ENCODE measurements at places on chromosomes 16 and 17.

- no peak for DNase-seq
Observed at GRCh38 chr16:4968879-4969483, 10.9 kb downstream of the SEC14L5 start.

DNA sequence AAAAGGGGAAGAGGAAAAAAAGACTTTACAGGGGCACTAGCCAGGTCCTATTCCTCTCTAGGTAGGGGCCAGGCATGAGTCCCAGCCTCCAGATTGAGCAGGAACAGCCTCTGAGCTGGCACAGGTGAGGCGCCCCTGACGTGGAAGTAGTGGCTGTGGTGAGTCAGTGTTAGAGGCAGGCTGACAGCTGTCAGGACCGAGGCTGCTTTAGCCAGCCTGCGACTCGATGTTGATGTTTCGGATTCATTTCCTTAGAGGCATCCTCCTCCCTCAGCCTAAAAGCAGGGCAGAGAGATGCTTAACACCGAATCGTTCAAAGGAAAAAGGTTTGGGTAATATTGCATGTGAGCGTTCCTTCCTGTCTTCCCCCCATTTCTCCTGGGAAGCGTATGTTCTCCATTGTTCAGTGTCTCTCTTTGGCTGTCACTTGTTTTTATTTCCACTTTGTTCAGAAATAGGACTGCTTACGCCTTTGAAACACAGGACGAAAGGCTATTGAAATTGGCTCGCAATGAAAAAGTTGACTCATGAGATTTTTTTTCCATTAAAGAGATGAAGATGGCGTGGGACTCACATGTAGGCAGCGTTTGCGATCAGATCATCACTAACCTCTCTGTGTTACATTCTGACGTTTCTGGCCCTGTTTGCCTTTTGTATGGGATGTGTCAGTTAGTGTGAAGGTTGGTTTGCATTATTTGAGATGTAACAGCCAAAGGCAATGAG is 1.3 kb downstream of the KIAA0513 start:
- no peak for DNase-seq

DNA sequence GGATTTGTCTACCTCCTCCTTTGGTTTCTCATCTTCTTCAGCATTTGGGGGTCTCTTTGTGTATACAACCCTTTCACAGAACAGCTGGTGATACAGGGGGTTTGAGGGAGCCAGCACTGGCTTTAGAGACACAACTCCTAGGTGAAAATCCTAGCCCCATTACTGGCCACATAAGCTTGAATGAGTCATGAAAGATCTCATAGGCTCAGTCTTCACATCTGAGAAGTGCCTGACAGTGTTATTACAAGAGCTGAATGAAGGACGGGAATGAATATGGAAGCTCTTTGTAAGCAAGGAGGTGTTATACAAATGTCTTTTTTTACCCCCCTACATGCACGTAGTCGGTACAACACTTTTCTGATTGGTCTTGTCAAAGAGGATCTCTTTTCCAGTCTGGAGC is 1.7 kb upstream of the B4GALNT2 start:
- DNase-seq: no peak

DNA sequence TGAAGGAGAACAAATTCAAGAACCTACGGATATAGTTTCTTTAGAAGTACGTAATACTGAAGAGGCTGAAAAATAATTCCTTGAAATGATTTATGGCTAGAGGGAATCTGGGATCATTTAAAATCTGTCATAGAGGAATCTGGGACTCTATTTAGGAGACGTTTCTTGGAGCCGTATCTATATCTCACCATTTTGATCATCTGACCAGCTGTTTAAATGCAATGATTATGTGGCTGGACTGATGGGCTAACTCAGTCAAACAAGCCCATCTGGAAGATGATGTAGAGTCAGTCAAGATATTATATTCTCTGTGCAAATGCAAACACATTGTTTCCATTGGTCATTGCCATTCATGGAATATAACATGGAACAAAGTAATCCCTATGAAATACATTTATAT is 467.7 kb upstream of the ZFHX3 start:
- no peak for DNase-seq

DNA sequence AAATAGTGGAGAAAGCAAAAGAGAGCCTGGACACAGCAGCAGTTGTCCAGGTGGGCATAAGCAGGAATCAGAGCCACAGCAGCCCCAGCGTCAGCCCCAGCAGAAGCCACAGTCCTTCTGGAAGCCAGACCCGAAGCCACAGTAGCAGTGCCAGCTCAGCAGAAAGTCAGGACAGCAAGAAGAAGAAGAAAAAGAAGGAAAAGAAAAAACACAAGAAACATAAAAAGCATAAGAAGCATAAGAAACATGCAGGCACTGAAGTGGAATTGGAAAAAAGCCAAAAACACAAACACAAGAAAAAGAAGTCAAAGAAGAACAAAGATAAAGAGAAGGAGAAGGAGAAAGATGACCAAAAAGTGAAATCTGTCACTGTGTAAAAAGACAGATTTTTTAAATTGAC is 32.7 kb downstream of the RBBP6 start:
- no peak for DNase-seq

GRCh38 chr16:2429771-2430663 is 770 bp downstream of the CCNF start:
- DNase-seq: peak; percentile 14

DNA sequence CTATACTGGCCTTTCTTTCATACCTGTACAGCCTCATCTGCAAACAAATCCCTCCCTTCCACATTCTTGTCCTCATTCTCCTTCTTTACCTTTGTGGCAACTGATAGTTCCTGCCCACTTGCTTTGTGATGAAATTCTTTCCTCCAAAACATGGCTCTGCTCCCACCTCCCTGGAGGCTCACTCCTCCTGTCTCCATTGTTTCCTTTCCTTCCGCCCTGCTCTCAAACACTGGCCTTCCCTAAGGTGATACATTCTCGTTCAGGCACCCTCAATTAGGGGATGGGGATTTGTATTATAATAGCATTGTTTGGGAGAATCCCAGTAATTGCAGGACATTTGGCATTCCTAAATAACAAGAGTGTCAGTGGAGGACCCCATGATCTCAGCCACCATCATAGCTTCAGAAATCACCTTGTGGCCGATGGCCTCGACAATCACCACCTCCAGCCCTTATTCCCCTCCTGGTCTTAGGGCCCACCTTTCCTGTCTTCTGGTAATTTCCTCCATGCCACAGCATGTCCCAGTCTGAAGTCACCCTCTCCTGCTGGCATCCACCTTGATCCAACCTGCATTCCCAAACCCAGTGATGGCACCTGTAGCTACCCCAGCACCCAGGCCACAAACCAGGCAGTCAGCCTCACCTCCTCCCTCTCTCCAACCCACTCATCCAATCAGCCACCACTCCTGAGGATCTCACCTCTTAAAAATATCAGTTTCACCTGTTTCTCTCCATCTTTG is 7.9 kb downstream of the UNC119 start:
- no peak for DNase-seq

- no peak for DNase-seq
Observed at GRCh38 chr17:7114241-7114874, at the start of gene ASGR2. ASGR2 (minus strand) TSS chr17:7114822; CDS start chr17:7114240, 582 bp downstream.

DNA sequence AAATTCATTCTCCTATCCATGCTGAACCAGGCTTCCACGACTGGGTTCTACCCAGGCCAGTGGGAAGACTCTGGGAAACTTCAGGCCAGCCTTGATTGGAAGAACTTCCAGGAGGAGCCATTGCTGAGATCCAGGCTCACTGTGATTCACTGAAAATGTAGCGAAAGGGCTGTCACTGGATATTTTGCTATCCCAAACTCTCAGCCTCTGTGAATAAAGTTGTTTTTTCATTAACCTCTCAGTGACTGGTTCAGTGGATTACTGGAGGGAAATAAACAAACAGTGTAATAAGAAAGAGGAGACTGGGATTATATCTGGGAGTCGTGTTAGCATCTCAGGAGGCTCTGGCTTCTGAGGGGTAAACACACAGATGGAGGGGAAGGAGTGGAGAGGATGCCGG is 3.1 kb downstream of the FOXL1 start:
- no peak for DNase-seq

- no peak for DNase-seq
Observed at GRCh38 chr17:17888821-17889220, 52.0 kb upstream of the SREBF1 start.

DNA sequence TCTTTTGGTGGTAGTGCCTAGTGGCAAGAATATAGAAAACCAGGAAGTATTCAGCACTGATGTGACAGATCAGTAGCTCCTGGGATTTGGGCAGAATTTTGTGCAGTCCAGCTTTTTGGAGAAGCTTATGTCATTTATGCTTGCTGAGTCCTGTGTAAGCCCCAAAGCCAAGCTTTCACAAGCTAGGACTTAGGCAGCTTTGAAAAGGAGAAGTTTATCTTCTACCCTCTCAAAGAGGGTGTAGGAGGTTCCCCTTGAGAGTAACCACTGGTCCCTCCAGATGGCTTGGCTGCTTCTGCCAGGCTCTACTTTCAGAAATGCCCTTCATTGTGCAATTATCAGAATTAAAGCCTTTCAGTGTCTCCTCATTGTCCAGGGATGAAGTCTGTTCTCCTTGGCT is 78.8 kb downstream of the CES1 start:
- DNase-seq: peak; percentile 38

DNA sequence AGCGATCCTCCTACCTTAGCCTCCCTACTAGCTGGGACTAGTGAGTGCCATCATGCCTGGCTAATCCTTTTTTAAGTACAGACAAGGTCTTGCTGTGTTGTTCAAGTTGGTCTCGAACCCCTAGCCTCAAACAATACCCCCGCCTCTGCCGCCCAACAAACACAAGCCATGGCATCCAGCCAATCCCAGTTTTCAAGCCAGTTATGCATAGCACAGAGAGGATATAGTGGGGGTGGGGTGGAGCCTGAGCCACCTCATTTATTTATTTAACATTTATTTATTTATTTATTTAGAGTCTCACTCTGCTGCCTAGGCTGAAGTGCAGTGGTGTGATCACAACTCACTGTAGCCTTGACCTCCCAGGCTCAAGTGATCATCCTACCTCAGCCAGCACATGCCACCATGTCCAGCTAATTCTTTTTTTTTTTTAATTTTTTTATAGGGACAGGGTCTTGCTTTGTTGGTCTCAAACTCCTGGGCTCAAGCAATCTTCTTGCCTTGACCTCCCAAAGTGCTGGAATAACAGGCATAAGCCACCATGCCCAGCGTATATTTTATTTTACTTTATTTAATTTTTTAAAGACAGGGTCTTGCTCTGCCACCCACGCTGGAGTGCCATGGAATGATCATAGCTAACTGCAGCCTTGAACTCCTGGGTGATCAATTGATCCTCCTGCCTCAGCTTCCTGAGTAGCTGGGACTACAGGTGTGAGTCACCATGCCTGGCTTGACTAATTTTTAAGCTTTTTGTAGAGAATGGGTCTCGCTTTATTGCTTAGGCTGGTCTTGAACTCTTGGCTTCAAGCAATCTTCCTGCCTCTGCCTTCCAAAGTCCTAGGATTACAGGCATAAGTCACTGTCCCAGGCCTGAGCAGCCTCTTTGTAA is 26.2 kb upstream of the KLHL11 start:
- DNase-seq: no peak

- DNase-seq: no peak
Observed at GRCh38 chr17:17564896-17565295, 26.6 kb downstream of the PEMT start.

DNA sequence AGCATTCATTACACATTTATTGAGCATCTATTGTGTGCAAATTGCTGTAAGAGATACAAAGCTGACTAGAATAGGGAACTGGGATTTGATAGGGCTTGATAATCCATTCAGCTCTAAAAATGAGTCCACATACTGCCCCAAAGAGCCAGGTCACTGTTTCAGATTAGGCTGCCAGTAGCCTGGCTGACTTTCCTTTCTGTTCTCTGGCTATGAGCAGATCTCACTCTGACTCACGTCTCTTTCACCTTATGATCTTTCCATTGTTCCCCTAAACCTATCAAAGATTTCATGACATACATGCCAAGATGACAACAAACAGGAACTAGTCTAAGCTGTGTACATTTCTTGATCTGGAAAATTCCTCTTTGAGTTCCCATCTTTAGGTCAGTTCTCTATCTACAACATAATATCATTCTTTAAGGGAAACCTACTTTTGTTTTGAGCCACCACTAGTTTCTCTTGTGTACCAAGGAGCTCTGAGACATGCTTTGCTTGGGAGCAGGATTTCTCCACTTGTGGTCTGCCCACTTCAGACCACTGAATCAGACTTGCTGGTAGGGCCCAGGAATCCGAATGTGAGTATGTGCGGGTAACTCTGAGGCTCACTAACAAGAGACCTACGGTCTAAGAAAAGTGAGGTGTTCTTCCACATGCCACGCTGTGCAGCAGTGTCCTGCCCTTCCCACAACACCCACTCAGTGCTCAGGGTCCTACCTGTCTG is 40.9 kb upstream of the ICAM2 start:
- DNase-seq: no peak

- DNase-seq: no peak
Observed at GRCh38 chr17:68246271-68247028, 1.4 kb upstream of the AMZ2 start.

- DNase-seq: no peak
Observed at GRCh38 chr16:58317608-58318152, 22.9 kb upstream of the PRSS54 start.

DNA sequence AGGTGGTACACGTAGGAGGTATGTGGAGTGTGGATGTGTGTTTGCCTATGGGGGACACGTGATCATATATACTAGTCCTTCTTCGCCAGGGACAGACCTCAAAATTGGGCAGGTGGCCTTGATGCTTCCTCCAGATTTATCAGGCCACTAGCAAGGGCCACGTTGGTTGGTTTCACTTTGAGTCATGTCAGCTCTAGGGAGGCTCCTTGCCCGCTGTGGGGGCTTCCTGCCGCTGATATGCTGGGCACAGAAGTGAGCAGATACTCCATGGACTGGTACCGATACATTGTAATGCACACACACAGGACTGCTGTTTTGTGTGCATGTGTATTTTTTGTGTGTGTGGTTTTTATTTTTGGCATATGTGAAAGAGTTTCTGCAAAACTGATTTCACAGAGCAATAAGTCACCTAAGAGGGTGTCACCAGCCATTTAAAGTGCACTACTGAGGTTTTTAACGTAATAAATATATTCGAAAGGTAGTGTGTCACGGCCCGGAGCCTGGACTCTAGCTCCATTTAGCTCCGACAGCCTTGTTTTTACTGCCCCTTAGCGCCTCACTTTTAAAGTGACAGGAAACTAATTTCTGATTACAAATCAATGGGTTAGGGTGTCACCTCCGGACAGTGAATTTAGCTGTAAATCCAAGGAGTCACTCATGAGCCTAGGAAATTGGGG is 605.5 kb upstream of the SALL1 start:
- peak; percentile 43 for DNase-seq

- peak; percentile 15 for DNase-seq
Observed at GRCh38 chr17:51050291-51051033, 70.2 kb downstream of the SPAG9 start.

- no peak for DNase-seq
Observed at GRCh38 chr17:60091109-60091508, 12.4 kb upstream of the HEATR6 start.
